ENCODE measurements at places on chromosomes 4 and X.

DNA sequence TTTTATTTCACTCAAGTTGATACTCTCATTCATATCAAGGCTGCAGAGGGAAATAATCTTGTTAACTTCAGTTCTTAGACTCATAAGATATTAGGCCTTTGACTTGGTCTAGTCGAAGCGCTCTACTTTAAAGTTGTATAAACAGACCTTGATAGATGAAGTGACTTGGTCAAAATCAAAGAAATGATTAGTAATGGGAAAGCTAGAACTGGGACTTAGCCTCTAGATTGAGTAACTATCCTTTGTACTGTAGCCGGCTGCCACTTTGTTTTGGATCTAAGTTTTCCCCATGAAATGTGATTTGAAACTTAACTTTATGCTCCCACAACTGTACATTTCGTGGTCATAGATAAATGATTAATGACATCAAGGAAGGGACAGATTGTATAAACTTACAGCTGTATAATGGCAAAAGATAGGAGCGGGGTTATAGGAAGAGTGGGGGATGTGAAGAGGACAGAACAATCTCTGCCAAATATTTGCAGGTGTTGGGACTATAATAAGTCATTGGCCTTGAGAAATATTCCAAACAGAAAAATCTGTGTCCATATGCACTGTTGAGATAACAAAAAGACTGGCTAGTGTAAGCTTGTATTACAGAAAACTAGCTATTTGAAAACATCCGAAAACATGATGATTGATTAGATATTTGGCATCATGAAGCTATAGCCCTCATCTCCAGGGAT is 17.2 kb downstream of the MID2 start:
- no peak for DNase-seq

- no peak for DNase-seq
These were observed 70.8 kb downstream of the ANXA3 start for GRCh38 chr4:78622253-78622979.

DNA sequence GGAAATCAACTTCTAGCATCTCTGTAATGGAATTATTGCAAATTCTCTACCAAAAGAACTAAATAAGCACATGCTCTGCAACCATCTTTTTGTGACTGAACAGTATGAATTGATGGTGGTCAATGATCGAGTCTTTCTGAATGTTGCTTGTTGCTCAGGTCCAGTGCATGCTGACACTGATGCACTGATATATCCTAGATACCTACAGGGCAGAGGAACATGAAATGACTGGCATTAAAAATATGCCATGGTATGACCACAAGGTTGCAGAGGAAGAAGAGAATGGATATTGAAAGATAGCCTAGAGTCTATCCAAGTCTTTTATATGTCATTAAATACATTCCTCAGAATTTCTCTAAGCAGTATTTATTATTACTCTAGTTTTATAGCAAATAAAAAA is 692.8 kb upstream of the TENM3 start:
- DNase-seq = no peak

- DNase-seq = no peak
These were observed 512 bp upstream of the TMEM131L start for GRCh38 chr4:153465615-153466080.

- DNase-seq = no peak
These were observed 105.0 kb downstream of the NDST3 start for GRCh38 chr4:118139241-118139640.

- DNase-seq = no peak
These were observed 31.3 kb upstream of the ASMTL start for GRCh38 chrX:1483843-1484637.

DNA sequence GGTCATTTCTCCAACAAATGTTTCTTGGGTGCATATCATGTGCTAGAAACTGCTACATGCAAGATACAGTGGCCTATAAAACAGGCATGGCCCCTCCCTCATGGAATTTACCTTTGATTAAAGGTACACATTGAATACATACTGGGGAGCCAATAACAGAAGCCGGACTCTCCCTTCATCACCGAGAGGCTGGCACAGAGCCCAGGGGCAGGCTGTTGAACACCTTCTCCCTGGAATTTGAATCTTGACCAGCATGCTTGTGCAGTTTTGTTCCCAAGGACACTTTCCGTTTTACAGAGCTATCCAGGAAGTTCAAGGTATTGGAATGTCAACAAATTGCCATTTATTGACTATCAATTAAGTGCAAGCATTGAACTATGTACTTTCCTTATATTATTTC is 33.2 kb downstream of the PPARGC1A start:
- no peak for DNase-seq

- DNase-seq = no peak
These were observed 375.4 kb downstream of the GRID2 start for GRCh38 chr4:92679149-92679548.

- DNase-seq = peak; percentile 41
These were observed 1.6 kb downstream of the PPP3CA start for GRCh38 chr4:101345596-101346350.

- DNase-seq = no peak
These were observed 20.1 kb downstream of the STX18 start for GRCh38 chr4:4521731-4522130.

DNA sequence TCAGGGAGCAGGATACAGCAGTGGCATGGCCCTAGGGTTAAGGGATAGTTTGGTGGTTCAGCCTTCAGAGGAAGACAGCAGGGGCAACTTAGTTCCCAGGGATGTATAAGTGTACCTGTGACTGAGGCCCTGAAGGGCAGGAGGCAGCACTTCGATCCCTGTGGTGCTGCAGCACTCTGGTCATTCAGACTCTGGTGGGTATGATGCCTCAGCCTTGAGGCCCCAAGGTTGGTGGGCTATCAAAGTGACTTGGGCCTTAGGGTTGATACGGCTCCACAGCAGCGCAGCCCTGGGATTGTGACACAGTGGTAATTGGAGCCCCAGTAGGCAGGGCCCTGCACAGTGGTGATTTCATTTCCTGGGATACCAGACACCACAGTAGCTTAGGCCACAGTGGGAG is 1703.1 kb downstream of the PCDH7 start:
- DNase-seq = no peak

DNA sequence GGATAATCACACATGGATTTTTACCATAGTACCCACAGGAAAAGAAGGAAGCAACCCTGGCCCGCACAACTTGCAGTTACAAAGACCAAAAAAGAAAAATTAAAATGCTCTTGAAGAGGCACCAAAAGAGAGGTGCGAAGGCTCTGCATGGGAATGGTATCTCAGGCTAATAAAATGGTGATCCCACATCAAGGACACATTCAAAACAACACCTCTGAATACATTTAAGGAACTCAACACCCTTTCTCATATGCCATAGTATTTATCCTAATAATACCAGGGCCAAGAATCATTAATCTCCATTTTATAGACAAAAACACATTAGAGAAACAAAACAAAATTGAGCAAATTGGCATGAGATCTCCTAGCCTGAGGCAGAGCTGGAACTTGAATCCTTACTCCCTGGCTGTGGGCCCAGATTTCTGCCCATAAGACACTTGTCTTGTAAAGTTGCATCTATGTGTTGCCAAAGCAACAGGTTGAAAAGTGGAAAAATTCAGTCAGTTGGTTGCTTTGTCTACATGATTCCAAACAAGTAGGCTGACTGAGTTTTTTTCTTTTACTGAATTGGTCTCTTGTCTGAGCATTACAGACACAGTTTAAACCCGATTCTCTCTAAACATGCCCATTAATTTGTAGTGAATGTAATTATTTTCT is 33.5 kb downstream of the GUCY2F start:
- no peak for DNase-seq

- DNase-seq = no peak
These were observed 7.6 kb upstream of the TBC1D19 start for GRCh38 chr4:26576231-26576739.

DNA sequence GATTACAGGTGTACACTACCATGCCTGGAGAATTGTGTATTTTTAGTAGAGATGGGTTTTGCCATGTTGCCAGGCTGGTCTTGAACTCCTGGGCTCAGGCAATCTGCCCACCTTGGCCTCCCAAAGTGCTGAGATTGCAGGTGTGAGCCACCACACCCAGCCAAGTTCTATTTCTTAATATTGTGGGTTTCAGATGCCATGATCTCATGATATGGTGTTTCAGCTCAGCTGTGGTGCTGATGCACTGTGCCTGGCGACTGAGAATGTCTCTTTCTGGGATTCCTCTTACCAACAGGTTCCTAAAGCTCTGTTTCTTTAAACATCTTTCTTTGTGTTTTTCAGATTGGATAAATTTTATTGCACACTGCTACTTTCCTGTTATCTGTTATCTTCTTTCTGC is 17.3 kb upstream of the NDUFC1 start:
- DNase-seq = no peak

DNA sequence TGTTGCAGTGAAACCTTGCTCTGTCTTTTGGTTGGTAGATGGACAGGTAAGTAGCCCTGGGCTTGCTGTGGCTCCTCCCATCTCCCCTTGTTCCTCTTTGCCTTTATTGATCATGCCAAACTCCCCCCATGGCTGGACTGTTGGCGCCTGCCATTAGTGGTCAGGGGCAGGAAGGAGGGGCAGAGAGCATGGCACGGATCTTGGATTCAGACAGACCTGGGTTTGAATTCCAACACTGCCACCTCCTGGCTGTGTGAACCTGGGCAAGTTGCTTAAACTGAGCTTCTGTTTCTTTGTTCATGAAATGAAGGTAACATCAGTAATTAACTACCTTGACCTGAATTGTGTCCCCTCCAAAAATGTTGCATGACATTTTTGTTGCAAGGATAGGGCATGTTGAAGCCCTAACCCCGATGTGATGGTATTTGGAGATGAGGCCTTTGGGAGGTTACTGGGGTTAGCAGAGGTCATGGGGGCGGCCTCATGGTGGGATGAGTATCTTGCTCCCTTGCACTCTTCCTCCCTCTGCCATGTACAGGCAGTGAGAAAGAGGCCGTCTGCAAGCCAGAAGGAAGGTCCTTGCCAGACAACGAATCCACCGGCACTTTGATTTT is 6.0 kb downstream of the SLC2A9 start:
- DNase-seq = no peak

- no peak for DNase-seq
These were observed 26.5 kb downstream of the STIM2 start for GRCh38 chr4:26887143-26887542.

- DNase-seq = no peak
These were observed 60.3 kb upstream of the RXFP1 start for GRCh38 chr4:158461336-158461735.

GRCh38 chr4:128516301-128516969 is 228.8 kb upstream of the PGRMC2 start:
- DNase-seq = no peak

DNA sequence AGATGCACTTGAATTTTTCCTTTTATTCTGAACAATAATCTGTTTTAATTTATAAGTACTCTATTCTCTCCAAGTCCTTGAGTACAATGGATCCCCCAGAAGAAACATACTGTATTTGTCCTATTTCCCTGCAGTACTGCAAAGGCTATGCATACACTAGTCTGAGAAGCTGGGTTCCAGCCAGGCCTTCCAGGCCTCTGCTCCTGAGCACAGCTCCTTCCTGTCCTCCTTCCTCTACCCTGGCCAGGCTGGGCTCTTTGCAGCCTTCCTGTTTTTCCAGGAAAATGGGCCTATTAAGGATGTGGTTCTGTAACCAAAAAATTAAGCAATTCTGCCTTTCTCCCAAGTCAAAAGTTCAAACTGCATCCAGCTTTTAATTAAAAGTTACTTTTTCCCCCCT is 68.0 kb upstream of the STIM2 start:
- DNase-seq = no peak

GRCh38 chr4:23814996-23815660 is 74.7 kb downstream of the PPARGC1A start:
- DNase-seq = no peak

- no peak for DNase-seq
These were observed 2268.1 kb downstream of the PCDH7 start for GRCh38 chr4:32988165-32988811.

DNA sequence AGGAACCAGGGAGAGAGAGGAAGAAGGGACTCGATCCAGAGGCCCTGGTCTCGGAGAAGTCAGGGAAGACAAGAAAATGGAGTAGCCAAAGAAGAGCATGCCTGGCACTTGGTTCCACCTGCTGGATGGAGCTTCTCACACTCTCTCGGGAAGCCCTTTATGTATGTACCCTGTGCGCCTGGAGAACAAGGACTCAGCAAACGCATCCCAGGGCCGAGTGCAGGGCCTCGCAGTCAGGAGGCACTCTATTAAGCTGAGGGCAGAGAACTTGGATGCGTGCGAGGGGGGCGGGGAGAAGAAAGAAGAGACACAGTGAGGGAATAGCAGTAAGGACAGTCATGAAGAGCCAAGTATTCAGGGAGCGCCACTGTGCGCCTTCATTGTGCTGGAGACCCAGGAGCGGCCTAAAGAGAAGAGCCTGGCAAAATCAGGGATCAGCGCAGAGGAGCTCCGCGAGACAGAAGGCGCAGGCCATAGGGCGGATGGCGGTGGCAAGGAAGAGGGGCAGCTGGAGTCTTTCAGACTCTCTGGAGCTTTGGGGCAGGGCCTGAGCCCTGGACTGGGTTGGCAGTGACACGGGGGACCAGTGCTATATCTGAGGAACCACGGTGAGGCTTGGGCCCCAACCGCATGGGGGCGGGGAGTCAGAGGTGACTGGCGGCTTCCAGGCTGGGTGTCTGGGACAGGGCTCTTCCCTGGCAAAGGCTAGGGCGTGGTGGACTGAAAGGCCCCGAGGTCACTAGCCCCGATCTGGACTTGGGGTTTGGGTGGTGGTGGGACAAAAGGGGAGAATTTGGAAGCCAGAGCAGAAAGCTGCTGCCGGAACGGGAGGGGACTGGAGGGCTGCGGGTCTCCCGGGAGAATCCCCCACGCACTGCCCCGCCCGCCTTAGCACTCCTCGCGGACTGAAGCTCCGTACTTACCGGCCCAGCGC is 1.9 kb upstream of the SEPTIN6 start:
- no peak for DNase-seq

DNA sequence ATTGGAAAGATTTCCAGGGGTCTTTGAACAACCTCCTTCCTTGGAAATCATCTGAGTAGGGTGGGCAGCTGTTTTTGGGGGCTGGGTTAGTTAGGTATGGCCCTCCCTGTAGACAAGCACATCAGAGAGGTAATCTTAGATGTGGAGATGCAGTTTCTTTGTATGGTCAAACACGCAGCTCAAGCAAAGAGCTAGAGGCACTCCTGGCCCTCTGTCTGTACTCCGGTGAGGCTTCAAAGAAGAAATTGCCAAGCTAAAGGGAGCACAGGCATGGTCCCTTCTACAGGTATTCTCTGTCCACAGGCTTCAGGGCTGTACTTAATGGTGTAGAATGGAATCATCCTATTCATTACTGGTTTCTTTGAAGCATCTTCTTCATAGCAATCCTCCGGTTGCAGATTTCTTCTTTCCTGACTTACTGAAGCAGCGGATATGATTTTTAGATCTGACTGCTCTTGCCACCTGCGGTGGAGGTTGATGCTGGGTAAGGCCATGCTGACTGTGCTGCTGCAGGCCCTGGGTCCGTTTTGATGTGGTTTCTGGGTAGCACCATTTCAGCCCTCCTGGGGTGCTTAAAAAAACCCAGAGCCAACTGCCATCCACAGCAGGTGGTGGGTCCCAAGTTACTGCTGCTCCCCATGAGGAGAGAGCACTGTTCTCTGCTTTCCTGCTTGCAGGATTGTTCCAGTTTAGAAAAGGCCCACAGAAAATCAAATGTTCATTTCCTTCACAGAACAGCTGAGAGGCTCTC is 318.9 kb upstream of the GATB start:
- DNase-seq = no peak
